ENCODE measurements at places on chromosomes 2 and 18. TPM values are rescaled to one million over a fixed set of nuclear protein-coding genes. Genes with fewer than 3 reads are reported as not detected.

DNA sequence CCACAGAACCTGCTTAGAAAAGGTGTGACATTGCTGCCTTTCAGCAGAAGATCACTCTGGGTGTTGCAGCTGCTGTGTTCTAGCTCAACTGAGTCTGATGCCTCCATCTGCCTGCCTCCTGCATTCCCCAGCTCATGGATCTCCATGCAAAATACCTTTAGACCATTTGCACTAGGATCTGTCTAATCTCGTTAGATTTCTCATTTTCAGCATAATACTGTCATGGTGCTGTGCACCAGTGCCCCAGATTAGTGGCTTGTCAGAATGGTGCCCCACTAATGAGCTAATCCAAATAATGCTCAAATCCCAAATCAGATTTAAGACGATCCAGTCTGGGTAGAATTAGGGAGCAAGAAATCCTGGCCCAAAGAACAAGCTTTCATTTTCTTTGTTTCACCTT, 284.4 kb upstream of the PARD3B start:
- no peak for DNase-seq

- no peak for DNase-seq
Measured at GRCh38 chr2:174798801-174799200, 34.5 kb upstream of the CHRNA1 start.

DNA sequence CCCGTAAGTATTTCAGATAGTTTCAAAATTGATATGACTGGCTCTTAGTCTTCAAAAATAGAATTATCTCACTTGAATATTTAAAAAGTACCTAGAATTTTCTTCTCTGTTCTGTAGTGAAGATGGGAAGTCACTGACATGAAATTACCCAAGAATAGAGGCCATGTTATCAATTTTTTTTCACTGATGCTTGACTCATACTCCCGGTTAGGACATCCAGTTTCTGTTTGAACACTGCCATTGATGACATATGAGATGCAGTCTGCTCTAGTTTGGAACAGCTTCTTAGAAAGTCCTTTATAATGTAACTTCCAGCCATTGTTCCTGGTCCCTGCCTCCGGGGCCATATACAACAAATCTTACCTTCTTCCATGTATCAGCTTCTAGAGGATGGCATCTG, 26.0 kb downstream of the MAP3K20 start:
- no peak for DNase-seq

GRCh38 chr2:136189221-136189782, 71.4 kb upstream of the CXCR4 start:
- DNase-seq = no peak

- DNase-seq = no peak
Measured at GRCh38 chr2:111201214-111201613, 80.5 kb downstream of the BCL2L11 start.

Gene RESP18
- total RNA-seq = not detected

Gene TMEM247
- not detected for total RNA-seq

Measured in mesenteric fat pad (tissue), 1 donor.